NCI-H187 treated with DMSO at 0.1 percent for 48 hours (cell line): ENCODE measurements at places on chromosomes 4 and X.

GRCh38 chrX:154092371-154092770, 5.1 kb downstream of the MECP2 start:
- no peak for DNase-seq

DNA sequence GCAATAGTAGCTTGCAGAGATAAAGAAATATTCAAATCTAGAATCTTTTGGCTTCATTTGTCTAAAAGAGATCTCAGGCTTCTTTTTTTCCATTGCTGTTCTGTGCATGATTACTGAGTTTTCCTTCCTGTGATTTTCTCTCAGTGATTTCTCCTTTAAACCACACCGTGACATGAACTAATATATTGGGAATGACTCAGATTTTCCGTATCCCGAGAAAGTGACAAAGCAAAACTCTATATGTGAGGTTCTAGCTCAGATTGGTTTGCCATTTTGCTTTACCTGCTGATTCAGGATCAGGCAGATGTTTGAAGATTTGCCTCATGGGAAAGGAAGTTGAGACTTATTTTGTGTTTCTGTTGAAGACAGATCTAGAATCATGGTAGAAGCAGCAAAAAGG, 59.4 kb downstream of the MTHFD2L start:
- DNase-seq = no peak

GRCh38 chrX:98405376-98405775, 1521.7 kb downstream of the RPA4 start:
- no peak for DNase-seq

- DNase-seq = no peak
These were observed 408.7 kb upstream of the ZFP42 start for GRCh38 chr4:187586892-187587291.

GRCh38 chrX:98956014-98956413, 1454.1 kb downstream of the PCDH19 start:
- no peak for DNase-seq

DNA sequence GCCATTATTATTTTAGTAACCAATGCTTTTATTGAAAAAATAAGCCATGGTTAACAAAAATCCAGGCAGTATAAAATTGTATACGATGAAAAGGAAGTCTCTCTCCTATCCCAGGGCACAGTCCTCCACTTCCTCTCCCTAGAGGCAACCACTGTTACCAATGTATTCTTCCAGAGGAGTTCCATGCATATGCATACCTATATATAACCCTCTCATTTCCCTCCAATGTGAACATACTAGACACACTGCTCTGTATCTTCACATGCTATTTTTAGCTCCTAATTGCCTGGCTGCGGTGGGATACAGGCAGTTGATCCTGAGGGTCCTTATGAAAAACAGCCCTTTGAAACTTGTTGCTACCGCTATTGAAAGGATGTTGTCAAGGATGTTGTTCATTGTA, 33.8 kb downstream of the PRPS1 start:
- DNase-seq = no peak

- no peak for DNase-seq
These were observed 63.6 kb downstream of the PDLIM5 start for GRCh38 chr4:94515365-94515764.
